ENCODE measurements at places on chromosomes 11 and 22. TPM values are rescaled to one million over a fixed set of nuclear protein-coding genes. Genes with fewer than 3 reads are reported as not detected.
A peak's percentile ranks its signal among the peaks of the same experiment; 100 is the strongest.

GRCh38 chr11:62542750-62543567, 3.6 kb downstream of the AHNAK start:
- peak; percentile 95 for DNase-seq

- no peak for DNase-seq
Observed at GRCh38 chr11:11035331-11035730, 177.5 kb upstream of the ZBED5 start.

- DNase-seq: no peak
Observed at GRCh38 chr11:73454987-73455386, 78.8 kb downstream of the RELT start.

GRCh38 chr22:17665854-17666253, 27.3 kb downstream of the BCL2L13 start:
- no peak for DNase-seq

DNA sequence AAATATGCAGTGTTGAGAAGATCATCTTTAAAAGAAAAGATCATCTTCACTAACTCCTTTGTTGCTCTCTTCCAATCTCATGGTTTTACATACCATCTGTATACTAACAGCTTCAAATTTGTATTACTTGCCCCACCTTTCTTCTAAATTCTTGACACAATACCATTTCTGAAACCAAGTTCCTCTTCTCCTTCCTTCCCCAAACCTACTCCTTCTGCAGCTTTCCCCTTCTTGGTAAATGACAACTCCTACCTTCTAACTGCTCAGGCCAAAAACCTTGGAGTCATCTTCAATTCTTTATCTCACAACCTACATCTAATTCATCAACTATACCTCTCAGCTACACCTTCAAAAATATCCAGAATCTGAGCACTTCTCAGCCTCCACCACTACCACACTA, 9.3 kb downstream of the PRCP start:
- DNase-seq: no peak

DNA sequence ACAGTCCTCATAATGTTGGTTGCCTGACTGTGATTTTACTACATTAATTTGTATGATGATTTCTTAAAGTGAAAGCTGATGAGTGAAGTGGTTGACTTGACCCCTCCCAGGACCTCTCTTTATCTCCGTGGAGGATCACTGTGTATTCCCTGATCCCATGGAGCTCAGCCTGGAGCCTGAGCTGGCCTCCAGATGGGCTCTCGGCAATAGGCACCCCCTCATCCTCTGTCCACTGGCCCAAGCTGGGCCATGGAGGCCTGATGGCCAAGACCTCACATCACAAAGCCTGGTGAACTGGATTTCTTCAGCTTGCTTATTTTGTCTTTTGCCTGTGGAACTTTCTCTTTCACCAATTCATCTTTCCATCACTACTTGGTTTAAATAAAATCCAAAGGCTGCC, 75.2 kb downstream of the WNT11 start:
- no peak for DNase-seq

DNA sequence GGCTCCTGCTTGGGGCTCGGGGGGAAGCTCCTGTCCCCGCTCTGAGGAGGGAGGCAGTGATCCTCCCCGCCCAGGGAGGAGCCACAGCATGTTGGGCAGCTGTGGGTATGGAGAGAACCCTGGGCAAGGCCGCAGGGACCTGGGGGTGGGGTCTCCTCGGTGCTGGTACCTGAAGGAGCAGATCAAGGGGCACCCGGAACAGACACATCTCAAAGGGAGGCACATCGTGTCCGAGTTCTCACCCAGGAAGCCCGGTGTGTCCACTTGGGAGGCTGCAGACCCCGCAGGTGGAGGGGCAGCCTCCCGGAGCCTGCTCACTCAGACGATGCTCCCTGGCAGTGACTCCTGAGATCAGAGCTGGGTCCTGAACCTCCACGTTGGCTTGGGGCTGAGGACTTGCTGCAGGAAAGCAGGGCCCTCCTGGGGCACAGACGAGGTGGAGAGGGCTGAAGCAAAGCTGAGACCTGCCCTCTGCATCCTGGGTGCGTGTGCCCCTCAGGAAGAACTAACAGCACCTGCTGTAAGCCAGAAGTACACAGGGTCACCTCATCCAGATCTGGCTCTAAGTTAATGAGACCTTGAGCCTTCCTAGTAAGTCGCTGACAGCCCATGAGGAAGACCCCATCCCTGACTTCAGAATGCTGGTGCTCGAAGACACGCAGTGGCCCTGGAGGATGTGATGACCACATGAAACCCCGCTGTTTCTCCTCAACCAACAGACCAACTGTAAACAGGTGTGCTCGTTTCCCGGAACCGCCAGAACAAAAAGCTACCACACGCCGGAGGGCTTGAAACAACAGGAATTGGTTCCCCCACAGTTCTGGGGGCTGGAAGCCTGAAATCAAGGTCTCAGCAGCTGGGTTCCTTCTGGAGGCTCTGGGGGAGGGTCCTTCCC, 5.9 kb upstream of the OSBPL5 start:
- DNase-seq: no peak

DNA sequence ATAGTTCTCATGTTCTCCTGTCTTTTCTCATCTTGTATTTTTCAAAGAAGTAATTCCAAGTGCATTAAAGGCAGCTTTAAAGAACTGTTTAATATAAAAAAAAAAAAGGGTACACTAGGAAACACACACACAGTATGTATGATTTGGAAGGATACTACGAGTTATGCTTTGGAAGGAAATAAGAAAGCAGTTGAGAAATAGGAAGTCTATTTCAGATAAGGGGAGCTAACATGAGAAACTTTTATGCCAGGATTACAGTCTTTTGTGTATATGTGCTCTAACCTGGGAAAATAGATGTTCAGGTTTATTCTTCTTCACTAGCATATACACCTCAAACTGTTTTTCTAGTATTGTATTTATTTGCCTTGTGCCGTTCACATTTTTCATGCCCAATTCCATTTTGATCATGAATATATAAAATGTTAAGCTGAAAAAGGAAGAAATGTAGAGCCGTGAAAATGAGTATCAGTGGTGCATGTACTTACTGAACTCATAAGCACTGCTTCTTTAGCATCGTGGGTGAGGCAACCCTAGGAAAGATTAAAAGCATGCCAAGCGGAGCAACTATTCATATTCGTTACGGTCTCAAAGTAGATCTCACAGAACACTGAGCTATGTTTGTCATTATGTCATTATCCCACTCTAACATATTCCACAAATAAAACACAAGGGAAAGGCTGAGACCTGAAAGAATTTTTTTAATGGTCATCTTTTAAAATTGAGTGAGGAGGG, 59.6 kb downstream of the GUCY1A2 start:
- DNase-seq: no peak

DNA sequence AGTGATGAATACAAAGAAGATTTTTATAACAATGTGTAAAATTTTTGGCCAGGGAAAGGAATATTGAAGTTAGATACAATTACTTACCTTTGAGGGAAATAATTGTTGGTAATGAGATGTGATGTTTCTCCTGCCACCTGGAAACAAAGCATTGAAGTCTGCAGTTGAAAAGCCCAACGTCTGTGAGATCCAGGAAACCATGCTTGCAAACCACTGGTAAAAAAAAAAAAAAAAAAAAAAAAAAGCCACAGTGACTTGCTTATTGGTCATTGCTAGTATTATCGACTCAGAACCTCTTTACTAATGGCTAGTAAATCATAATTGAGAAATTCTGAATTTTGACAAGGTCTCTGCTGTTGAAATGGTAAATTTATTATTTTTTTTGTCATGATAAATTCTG, 5.3 kb downstream of the BIRC3 start:
- no peak for DNase-seq

- no peak for DNase-seq
Observed at GRCh38 chr11:8826139-8826786, 84.7 kb upstream of the AKIP1 start.

The KRTAP5-7 gene
- total RNA-seq: 0.39 TPM

The CFAP300 gene
- 3.0 TPM for total RNA-seq
